ENCODE measurements at places on chromosomes 4 and X. TPM values are rescaled to one million over a fixed set of nuclear protein-coding genes. Genes with fewer than 3 reads are reported as not detected.

Gene UBQLN2
- total RNA-seq: 14.1 TPM

Gene ARHGAP10
- total RNA-seq: 19.3 TPM

Gene SMIM20
- 30.7 TPM for total RNA-seq

Gene DACH2
- total RNA-seq: not detected

Gene DUSP21
- not detected for total RNA-seq

Gene GAGE13
- not detected for total RNA-seq

Data from cardiac atrium fibroblast (primary cell).